ENCODE measurements at places on chromosomes 2 and 18.

DNA sequence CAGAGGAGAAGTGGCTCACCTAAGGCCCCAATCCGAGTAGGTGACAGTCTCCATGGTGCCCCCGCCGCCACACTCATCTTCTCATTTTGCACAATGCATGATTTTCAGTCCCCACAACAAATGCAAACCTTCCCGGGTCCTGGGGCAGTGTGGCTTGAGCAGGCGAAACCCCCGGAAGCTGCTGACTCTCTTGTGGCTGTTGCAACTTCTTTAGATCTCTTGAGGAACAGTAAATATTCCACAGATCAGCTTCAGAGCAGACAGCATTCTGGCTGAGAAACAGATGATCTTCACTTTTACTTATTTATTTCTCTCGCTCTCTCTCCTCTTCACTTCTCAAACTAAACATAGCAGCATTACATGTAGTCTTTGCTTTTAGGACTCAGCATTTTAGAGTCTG lies 51.9 kb downstream of the ASAP2 start:
- no peak for DNase-seq

DNA sequence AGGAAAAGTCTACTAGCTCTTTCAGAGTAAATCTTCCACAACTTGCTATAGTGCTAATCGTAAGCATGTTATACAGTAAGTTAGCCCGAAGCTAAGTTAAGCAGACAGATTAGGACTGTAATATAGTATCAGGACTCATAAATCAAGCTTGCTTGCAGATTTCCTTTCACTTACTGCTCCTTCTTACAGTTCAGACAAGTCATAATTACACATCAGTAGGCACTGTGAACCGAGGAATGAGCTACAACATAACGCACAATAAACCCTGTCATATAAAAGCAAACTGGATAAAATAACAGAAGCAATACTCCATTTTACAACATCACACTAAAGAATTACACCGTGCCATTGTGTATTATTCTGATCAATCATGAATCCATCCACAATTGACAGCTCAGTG lies 832.6 kb upstream of the ZEB2 start:
- DNase-seq: no peak

DNA sequence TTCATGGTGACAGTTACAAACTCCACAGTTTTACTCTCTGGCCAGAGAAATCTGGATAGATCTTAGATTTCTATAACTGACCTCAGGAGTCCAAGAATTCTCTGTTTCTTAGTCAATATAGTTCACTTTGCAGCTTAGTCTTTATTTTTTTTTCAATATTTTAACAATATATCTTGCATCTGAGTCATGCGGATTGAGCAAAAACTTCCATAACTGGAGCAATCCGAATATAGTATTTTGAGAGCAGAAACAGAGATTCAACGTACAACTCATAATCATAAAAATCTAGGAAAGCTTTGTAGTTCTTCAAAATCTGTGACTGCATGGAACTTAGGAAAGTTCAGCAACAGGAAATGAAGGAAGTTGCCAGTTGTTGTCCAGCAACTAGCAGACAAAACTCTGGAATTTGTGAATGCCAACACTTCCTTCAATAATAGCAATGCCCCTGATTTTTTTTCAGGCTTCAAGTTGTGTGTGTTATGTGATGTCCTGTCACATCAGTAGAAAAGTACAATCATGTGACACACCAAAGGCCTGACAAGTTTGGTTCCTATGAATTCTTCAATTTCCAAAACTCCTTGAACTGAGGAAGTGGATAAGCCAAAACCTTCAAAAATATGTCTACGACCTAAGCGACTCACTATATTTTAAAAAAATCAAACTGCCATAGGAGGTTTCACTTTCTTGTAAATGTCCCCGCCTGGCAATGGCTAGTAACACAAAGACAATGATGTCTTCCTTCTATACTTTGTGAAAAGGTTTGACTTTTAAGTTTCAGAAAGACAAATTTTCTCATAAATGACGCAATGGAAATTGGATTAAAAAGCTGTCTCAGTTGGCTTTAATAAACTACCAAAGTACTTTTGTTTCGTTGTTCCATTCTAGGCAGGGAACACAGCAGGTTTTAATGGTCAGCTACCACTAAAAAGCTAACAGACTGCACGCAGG lies 510.6 kb downstream of the ERBB4 start:
- no peak for DNase-seq

DNA sequence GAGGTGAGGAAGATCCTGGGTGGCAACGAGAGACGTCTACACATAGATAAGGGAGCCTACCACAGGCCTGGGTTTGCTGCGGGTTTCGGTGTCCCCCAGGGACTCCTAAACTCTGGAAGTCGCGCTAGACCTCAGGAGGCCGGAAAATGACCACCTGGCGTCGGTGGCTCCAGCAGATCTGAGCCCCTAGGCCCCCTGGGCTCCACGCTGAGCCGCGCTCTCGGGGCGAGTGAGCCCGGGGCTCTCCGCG lies 987 bp upstream of the DLX1 start:
- no peak for DNase-seq

DNA sequence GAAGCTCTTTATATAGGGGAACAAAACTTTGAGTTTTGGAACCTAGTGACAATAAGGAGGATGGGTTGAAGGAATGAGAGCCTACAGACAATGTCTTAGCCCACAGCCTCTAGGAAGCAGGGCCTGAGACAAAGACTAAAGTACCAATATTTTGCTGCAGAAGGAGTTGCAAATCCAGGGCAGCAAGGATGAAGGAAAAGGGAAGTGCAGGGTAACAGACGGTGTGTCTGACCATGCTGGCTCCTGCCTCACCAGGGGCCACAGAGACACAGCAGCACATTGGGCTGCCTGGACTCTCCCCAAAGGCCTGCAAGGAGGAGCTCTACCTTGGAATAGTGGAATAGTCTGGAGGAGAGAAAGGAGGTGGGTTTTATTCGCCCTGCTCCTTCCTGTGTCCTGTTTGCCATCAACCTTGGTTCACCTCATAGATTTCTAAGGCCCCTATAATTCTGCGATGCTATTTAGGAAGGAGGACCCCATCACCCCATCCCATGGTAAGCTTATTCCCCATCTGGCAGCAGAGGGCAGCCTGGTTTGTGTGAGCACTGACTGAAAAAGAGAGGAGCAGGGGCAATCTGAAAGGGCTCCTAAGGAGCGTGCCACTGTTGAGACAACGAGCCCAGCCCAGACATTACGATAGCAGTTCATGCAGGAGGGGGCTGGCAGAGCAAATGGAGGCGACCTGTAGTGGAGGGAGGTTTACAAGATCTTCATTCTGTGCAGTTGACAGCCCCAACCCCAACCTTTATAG lies 143.4 kb downstream of the MGAT5 start:
- DNase-seq: no peak

DNA sequence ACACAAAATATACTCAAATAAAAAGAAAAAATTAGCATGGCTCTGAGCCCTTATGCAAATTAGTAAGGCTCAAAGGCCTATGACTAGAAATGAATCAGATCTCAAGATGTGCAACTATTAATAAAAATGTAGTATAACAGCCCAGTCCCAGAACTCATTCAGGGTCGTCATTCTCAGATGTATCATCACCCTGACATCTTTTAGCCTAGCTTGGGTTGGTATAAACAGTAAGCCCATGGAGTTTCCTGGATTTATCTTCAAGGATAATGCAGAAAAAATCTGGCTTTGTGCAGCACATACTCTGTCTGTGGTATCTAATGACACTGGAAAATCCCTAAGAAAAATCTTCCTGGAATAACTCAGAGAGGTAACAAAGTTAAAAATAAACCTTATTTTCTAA lies 239.3 kb downstream of the ZNF385B start:
- DNase-seq: no peak

DNA sequence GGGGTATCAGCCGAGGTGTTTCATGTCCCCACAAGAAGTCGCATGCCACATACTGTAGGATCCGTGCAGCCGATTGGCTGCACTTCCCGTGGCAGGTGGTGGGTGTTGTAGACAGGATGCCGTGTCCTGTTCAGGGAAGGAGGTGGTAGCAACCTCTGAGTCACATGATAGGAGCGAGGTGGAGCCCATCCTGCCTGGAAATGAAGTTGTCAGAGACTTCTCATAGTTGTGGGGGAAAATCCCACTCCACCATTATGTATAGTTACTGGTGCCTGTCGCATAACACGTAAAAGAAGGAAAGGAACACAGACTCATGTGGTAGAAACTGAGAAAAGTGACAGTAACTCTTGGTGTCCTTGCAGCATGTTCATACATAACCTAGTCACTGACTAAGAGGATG lies 91.4 kb upstream of the IL1R2 start:
- no peak for DNase-seq

DNA sequence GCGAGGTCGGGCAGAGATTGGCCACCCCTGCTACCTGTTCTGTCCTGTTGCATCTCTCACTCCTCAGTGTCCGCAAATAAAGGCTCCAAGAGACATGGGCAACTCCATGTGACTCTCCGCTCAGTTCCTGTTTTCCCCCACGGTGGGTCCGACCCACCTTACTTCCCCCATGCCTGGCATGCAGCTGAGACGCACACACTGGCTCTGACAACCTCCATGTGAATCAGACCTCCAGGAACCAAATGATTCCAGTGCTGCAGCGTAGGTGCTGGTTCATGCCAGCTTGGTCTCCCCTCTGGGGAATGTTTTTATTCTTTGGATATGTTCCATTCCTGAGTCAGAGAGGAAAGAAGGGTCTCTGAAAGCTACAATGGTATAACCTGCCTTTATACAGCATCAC lies 221.5 kb downstream of the SH3RF3 start:
- no peak for DNase-seq

- DNase-seq: no peak
These were observed 193.4 kb downstream of the SOX11 start for GRCh38 chr2:5885451-5886173.

DNA sequence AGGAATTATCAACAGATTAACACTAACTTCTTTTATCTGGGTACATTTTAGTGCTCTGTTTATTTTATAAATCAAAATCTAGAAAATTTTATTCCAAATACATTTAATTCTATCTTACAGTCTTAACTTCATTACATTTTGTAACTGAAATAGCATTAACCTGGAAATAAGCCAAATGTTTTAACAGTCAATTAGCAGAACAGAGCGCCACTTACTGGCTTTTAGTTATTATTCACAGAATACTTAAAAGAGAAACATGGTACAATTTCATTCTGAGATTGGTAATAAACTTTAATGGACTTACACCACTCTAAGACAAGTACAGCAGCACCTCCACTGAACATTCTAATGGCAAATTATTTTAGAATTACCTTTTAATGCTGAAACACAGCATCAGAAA lies 38.6 kb downstream of the SS18 start:
- DNase-seq: no peak

GRCh38 chr2:11571170-11571569 lies 37.3 kb downstream of the GREB1 start:
- DNase-seq: no peak

DNA sequence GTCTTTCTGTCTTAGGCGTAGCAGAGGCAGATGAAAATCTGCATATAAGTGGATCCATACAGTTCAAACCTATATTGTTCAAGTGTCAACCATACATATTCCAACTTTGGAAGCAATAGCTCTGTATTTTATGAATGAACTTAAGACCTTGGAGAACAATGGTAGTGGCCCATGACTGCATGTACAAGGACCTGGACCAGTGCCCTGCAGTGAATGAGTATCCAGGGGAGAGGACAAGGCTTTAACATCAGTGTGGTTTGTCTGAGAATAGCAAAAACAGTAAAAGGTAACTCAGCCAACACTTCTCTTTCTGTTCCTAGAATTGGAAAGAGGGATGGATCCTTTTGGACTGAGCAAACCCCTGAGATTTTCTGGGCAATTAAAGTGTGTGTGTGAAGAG lies 230.8 kb upstream of the LINC00305 start:
- DNase-seq: no peak

GRCh38 chr2:34332813-34333212 lies 733.7 kb upstream of the FAM98A start:
- DNase-seq: no peak
